Activated CD8-positive, alpha-beta memory T cell treated with anti-CD3 and anti-CD28 coated beads for 4 hours (primary cell): ENCODE measurements at places on chromosomes 1 and 21.

DNA sequence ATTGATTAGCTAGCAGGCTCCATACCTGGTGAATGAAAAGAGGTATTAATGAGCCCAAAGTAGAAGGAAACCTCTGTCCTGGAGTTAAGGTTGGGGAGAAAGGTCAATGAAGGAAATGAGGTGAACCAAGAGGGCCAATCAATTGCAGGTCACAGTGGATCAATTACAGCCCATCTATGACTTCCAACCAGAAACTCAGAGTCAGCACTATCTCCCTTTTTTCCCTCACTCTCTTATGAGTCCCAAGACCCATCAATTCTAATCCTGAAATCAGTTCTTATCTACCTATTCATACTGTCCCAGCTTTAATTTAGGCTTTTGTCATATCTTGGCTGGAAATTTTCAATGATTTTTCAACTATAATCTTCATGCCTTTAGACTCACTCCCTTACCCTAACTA, 433.2 kb upstream of the PKN2 start:
- DNase-seq: no peak

DNA sequence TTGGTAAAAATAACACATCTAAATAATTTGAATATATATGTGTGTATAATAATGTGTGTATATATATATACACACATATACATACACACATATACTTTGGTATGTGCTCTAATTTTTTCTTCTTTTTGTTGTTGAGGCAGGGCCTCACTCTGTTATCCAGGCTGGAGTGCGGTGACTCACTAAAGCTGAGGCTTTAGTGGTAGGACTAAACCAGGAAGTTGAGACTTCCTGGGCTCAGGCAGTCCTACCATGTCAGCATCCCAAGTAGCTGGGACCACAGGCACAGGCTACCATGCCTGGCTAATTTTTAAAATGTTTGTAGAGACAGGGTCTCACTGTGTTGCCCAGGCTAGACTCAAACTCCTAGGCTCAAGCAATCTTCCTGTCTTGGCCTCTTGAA, 46.7 kb upstream of the CXADR start:
- DNase-seq: no peak

DNA sequence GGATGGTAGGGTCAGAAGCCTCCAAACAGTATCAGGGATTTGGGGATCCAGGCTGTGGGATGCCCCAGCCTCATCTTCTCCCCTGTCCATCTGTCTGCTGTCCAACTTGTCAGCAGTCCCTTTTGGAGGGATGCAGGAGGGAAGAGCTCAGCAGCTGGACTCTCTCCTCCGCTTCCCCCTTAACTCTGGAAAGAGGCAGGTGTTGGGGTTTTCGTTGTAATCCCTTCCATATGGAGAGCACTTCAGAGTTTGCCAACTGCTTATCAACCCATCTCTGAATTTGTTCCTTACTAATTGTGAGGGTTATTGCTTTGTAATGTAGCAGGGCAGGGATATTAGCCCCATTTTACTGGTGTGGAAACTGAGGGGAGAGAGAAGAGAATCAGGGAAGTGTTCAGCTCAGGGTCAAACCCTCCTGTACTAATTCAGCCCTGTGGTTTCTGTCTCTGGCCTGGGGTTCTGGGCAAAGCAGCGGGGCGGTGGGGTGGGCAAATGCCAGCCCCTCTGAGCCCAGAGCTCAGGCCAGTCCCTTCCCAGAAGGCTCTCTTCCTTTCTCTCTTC, 3.2 kb downstream of the CITED4 start:
- no peak for DNase-seq

DNA sequence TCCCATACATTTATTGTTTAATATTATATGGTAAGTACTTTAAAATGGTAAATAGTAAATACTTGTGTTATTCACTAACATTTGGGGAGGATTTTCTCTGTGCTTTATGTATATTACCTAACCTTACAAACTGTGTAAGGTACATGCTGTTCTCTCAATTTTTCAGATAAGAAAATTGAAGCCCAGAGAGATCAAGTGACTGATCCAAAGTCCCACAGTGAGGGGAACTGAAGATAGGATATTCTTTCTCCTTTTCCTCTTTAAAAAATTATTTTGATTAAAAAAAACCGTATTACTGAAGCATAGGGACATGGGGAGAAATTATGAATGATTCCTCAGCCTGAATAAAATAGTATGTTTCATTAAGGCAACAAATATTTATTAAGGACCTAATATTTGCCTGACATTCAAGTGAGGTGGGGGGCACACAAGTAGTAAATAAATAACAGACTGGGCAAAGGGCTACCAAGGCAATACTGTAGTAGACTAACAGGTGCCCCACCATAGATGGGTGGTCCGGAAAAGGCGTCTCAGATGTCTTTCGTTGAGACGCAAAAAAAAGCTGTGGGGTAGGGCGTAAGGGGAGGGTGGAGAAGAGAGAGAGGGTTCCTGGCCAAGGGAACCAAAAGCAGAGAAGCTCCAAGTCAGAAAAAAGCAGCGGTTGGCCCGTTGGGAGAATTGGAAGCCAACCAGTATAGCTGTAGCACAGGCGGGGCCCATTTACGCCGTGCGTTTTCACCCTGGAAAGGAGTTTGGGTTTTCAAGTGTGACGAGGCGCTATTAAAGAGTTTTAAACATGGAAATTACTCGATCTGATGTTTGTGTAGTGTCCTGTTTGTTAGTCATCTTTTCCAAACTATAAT, 944 bp upstream of the AGO3 start:
- DNase-seq: no peak

DNA sequence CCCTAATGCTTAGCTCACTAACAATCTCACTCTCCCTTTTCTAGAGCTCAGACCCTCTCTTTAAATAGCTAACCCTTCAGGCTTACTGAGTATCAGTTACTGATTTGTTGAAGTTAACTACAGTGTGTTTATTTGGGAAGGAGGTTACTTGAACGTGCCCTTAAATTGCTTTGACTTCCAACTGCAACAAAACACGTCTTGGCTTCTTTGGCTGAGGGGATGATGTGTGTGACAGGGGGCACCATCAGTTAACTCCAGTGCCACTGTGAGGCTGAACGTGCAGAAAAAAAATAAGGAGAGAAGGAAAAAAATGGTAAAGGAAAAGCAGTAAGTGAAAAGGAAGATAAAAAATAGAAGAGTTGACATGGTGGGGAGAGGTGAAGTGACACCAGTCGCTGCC, 75.1 kb upstream of the NRIP1 start:
- DNase-seq: no peak

- DNase-seq: no peak
These were observed 140.6 kb upstream of the SAMSN1 start for GRCh38 chr21:14686466-14687267.

GRCh38 chr1:116679828-116680628, 12.5 kb upstream of the IGSF3 start:
- DNase-seq: no peak

GRCh38 chr1:81160696-81161095, 640.0 kb upstream of the ADGRL2 start:
- DNase-seq: no peak

DNA sequence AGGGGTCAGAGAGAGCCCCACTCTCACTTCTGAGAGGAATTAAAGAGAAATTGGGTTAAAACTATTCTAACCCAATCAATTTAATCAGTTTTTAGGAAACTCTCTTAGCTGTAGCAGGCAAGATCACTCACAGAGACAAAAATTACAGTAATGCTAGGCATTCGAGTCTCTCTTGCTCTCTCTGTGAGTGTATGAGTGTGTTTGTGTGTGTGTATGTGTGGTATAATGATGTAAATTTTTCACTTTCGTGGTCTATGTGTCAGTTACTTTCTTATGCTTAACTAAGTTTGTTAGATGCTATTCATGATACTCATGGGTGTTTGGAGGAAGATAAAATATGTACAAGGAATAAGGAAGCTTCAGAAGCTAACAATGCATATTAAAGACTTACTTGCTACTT, 131.3 kb downstream of the FASLG start:
- DNase-seq: no peak

DNA sequence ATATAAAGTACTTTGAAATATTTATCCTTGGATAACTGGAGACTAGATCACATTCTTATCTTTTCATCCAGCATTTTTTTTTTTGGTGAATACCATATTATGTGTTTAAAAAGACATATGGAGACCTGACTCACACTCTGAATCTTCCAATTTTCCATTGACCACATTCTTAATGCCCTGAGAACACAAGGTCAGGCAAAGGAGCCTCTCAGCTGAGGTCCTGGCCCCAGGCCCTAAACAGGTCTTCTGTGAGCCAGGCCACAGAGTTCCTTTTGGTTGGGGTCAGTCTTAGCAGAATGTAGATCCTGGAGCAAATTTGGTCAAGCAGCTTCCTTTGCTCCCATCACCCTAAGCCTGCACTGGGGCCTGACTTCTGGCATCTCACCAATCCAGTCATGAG, 390.1 kb upstream of the ST6GALNAC5 start:
- DNase-seq: no peak

GRCh38 chr1:236663934-236664333, 22.4 kb upstream of the ACTN2 start:
- DNase-seq: no peak

- no peak for DNase-seq
These were observed 20.1 kb upstream of the PTPRF start for GRCh38 chr1:43510621-43511020.

- no peak for DNase-seq
These were observed 13.5 kb downstream of the TBX15 start for GRCh38 chr1:118974661-118975060.

DNA sequence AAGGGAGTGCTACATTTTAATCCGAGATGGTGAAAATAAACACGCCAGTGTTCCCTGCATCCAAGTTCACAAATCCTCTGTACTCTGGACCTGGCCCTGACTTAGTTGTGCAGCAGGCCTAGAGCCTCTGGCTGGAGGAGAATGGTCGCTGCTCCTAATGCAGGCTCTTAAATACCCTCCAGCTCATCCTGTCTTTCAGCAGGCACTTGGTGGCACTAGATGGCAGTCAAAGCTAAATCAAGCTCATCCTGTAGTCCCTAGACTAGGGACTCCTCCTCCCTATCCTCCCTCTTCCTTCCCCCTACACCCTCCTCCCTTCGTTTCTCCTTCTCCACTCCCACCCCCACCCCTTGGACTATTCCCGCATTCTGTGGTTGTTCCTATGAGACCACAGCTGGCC, 41.6 kb upstream of the MTR start:
- no peak for DNase-seq

DNA sequence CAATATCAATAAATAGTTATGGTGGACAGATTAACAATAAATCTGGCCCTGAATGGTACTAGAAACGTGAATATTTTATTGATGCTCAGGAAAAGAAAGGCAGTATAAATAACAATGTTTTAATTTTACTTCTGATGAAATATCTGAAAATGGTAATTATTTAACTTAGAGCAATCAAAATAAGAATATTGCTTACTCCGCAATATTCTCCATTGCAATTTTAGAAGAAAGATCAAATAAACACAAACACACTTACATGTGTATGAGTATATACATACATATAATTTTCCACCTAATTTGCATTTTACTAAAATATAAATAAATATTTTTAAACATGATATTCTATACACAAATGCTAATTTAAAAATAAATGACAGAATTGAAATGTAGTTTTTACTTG, 1130.5 kb downstream of the NCAM2 start:
- no peak for DNase-seq

DNA sequence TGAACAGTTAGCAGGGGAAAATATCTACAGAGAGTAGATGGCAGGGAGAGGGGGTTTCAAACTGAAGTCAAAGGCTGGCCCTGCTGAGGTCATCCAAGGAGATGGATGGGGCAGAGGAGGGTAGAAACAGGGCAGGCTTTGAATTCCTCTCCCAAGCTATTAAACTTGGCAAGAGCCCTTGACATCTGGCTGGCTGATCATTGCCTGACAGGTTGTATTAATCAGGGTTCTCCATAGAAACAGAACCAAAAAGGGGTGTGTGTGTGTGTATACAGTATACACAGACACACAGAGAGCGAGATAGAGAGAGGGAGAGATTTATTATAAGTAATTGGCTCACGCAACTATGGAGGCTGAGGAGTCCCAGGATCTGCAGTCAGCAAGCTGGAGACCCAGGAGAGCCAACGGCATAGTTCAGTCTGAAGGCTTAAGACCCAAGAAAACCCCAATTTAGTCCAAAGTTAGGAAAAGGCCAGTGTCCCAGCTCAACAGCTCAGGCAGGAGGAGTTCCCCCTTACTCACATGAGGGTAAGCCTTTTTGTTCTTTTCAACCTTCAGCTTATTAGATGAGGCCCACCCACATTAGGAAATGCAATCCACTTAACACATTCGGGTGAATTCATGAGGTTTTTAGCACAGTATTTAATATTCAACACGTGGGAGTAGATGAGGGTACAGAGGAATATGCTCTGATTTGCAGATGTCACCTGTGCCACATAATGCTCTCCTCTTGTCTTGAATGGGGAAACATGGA, 46.7 kb upstream of the HAO2 start:
- DNase-seq: no peak

DNA sequence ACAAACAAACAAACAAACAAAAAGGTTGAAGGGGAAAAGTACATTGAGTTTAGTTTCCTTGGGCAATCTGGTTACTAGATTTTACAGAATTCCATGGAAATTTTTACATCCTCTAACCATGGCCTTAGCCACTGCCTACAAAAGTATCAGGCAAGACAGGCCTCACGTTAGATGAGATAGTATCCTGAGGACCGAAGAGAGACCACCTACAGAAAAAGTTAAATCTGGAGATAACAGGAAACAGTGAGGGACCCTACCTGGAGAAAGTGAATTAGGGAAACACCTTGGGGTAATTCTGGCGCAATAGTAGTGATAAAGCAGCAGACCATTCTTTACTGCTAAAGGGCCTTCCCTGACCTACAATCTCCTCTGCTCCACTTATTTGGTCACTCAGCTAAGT, 8.7 kb downstream of the RAB29 start:
- DNase-seq: no peak

DNA sequence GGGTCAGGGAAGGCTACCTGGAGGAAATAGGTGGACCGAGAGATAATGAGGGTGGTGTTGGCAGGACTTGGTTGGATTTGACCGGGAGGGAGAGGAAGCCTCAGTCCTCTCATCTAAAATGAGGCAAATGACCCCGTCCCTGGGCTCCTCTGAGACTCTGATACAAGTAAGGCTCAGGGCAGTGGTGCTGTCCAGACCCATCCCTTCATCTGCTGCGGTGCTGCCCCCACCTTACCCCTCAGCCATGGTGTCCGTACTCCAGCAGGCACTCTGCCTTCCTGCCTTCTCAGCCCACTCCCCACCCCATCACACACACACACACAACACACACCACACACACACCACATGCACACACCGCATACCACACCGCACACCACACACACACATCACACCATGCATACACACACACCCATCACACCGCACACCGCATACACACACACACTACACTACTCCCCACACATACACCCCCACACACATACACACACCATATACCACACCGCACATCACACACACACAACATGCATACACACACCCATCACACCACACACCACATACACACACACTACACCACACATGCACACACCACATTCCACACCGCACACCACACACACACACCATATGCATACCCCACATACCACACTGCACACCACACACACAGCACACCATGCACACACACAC, 29.4 kb upstream of the SLC26A9 start:
- DNase-seq: no peak
